Inflammatory macrophage treated with lipopolysaccharide for 4 hours (primary cell): ENCODE measurements at places on chromosomes 7 and 10.

- no peak for DNase-seq
Measured at GRCh38 chr7:96061009-96061408, 260.9 kb downstream of the SLC25A13 start.

- no peak for DNase-seq
Measured at GRCh38 chr7:50835156-50835555, 52.5 kb upstream of the GRB10 start.

DNA sequence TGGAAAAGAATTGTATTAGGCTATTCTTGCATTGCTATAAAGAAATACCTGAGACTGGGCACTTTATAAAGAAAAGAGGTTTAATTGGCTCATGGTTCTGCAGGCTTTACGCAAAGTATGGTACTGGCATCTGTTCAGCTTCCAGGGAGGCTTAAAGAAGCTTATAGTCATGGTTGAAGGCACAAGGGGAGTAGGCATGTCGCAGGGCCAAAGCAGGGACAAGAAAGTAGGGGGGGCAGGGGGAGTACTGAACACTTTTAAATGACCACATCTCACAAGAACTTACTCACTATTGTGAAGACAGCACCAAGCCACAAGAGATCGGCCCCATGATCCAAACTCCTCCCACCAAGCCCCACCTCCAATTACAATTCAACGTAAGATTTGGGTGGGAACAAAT lies 152.5 kb upstream of the PHF14 start:
- no peak for DNase-seq

- no peak for DNase-seq
Measured at GRCh38 chr10:22915314-22915713, 12.5 kb upstream of the ARMC3 start.

DNA sequence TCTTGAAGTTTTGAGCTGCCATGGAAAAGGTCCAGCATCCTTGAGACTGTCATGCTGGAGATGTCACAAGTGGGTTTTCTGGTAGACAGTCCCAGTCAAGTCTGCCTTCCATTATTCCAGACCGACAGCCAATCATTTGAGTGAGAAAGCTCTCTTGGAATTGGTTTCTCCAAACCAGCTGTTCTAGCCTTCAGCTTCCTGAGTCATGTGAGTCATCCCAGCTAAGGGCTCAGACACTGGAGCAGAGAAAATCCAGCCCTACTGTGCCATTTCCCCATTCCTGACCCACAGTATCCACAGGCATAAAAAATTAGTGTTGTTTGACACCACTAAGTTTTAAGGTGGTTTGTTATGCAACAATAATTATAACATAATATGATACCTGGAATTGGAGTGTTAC lies 219.0 kb downstream of the ADRA2A start:
- DNase-seq = no peak

DNA sequence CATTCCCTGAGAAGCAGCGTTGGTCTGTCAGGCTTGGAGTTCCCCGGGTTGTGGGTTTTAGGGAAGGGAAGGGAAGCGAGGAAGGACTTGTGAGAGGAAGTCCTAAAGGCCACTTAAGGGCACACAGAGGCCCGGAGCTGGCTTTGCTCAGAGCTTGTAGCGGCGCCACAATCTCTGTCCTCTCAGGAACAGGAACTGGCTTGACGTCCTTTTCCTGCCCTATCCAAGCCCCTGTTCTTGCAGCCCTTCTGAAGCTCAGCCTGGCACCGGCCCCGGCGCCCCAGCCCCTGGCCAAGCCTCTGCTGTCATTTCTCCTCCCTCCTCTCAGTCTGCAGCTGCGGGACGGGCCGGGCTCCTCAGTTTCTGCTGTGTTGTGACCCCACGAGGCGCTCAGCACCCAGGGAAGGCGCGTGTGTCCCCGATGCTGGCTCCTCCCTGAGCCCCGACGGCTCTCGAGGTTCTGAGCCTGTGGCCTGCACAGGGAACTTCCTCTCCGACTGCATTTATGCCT lies at the start of gene GIMAP8:
Gene GIMAP8, plus strand, starts transcription at position 140 of the 511 bp plus-strand sequence. CDS start 16,069 bp downstream, outside the sequence.
- peak; percentile 93 for DNase-seq
